ENCODE measurements at places on chromosomes 13 and 19.

- DNase-seq = peak; percentile 2
These were observed 144.4 kb downstream of the DIAPH3 start for GRCh38 chr13:60019119-60019993.

- DNase-seq = no peak
These were observed 8.2 kb upstream of the ZNF77 start for GRCh38 chr19:2952953-2953481.

GRCh38 chr13:83621765-83622421, 260.4 kb downstream of the SLITRK1 start:
- no peak for DNase-seq

DNA sequence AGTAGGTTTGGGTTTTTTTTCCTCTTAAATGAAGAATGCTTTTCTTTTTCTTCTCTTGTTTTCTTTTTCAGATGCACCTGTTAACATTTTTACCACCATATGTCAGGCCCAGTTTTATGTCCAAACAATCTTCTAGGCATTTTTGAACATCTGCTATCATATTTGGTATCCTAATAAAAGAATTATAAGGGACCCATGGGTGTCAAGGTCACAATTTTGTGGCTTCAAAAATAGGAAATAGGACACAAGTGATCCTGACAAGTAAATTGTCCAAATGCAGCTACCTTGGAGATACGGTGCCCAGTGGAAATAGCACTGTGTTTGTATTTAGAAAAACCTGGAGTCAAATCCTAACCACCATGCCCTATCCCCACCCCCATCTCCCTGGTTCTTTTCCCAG, 270.3 kb downstream of the MZT1 start:
- DNase-seq = no peak

GRCh38 chr19:5831159-5831558, 8.3 kb downstream of the FUT6 start:
- DNase-seq = no peak

- DNase-seq = no peak
These were observed 14.7 kb downstream of the DCT start for GRCh38 chr13:94464771-94465170.

DNA sequence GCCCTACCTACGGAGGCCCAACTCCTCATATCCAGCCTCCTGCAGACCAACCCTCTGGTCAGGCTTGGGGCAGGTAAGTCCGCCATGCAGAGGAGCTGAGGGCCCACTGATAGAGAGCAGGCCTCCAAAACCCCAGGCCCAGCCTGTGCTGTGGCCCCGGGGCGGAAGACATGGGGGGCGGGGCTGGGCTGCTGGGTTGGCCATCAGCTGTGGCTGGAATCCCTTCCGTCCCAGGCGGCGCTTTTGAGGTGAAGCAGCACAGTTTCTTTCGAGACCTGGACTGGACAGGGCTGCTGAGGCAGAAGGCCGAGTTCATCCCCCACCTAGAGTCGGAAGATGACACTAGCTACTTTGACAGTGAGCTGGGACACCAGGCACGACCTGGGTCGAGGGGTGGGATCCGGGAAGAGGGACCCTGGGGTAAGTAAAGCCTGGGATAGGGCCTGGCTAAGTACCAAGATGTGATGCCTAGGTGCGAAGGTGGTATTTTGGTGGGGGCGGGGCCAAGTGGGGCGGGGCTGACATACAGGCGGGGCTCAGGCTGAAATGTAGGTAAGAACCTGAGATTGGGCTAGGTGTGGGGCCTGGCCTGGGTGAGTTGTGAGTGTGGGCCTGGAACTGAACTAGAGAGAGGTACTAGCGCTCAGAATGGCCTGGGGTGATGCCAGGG, 15.4 kb downstream of the DNASE2 start:
- no peak for DNase-seq

DNA sequence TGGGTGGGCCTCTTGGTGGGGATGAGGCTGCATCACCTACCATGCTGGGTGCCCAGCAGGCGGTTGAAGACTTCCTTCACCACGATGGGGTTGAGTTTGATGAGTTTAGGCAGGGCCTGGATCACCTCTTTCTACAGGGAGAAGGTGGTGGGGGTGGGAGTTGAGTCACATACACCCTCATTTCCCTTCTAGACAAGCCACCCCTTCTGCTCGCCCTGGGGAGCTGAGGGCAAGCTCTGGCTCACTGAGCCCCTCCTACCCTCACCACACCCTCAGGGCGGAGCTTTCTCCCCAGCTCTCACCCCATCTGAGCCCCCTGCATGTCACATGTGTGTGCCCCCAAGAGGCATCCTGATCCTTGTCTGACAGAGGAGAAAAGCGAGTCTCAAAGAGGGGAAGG, 7.6 kb upstream of the RSPH6A start:
- DNase-seq = no peak

GRCh38 chr13:94311893-94312292, 167.6 kb downstream of the DCT start:
- DNase-seq = no peak

DNA sequence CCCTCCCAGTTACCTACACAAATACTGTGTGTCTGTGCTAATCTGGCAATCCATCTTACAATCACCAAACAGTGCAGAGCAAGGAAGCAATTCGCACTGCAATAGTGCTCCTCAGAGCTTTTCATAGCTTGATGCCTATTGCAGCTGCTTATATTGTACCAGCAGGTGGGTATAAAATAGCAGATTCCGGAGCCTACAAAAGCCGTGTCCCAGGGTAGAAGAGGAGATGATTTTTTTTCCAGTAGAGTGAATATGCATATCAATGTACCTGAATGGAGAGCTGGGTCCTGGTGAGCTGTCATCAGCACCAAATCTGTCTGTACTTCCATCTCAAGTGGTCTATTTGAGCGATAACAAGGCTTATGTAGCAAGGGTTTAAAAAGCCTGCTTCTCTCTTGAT, 668.4 kb downstream of the DIAPH3 start:
- no peak for DNase-seq

GRCh38 chr19:6963244-6963852, 57.9 kb downstream of the MBD3L2B start:
- no peak for DNase-seq

- no peak for DNase-seq
These were observed 26.4 kb downstream of the C13orf46 start for GRCh38 chr13:113947311-113948033.

- no peak for DNase-seq
These were observed 60.2 kb downstream of the ITGBL1 start for GRCh38 chr13:101512650-101513049.

DNA sequence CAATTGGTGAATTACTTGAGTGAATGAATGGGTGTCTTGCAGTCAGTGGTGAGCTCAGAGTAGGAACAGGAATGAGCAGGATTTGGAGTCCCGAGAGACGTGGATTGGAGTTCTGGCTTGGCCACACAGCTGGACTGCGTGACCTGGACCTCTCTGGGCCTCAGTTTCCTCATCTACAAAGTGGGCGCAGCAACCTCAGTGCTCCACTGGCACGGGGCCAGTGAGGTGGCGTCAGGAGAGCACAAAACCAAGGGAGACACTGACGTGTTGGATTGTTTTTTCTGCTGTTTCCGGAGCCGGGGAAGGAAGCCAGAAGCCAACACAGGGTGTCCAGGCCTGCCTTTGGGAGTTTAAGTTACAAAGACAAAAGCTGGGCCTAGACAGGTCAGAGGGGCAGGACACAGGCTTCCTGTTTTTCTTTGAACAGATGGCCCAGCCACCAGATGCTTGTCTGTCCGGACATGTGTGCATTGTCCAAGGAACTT, 6.5 kb upstream of the DOCK6 start:
- no peak for DNase-seq

GRCh38 chr13:77876176-77876575, 42.5 kb downstream of the EDNRB start:
- no peak for DNase-seq

- no peak for DNase-seq
These were observed 431.7 kb downstream of the SLITRK1 start for GRCh38 chr13:83450591-83450990.

- no peak for DNase-seq
These were observed 30.1 kb downstream of the KLF12 start for GRCh38 chr13:74103970-74104555.

GRCh38 chr13:77489566-77490337, 45.8 kb upstream of the SCEL start:
- no peak for DNase-seq

- DNase-seq = no peak
These were observed 38.9 kb downstream of the IRS2 start for GRCh38 chr13:109747524-109747923.

DNA sequence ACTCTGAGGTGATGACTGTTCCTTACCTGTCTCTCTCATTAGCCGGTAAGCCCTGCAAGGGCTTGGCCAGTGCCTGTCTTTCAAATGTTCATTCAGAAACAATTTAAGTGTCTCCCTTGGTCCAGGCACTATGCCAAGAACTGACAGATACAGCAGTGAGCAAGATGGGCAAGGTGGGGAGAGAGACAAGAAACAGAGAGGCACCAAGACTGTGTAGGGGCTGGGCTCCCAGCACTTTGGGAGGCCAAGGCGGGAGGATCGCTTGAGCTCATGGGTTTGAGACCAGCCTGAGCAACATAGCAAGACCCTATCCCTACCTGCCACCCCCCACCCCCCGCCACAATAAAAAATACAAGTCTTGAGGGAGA, 1.3 kb upstream of the CCNE1 start:
- DNase-seq = no peak

DNA sequence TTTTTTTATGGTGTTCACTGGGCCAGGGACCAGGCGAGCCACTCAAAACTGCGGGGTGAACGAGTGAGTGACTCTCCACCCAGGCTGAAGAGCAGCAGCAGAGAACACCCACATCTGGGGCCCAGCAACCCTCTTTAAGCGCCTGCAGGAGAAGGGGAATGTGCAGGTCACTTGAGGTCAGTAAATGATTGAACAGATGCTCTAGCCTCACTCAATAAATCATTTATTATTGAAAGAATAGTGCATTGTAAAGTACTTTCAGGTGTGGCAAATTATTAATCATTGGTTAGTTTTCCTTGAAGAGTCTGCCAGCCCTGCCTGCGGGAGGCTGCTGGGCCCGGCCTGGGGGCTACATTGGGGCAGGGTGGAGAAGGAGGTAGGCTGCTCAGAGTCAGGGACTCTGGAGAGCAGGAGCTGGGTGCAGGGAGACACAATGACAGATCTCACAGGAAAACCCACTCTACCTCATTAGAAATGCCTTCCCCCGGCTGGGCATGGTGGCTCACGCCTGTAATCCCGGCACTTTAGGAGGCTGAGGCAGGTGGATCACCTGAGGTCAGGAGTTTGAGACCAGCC, 42.5 kb downstream of the ABCC4 start:
- no peak for DNase-seq

GRCh38 chr19:54464044-54464629, 559 bp upstream of the LENG9 start:
- DNase-seq = peak; percentile 77

GRCh38 chr13:31846961-31847752, 107.8 kb downstream of the RXFP2 start:
- no peak for DNase-seq

DNA sequence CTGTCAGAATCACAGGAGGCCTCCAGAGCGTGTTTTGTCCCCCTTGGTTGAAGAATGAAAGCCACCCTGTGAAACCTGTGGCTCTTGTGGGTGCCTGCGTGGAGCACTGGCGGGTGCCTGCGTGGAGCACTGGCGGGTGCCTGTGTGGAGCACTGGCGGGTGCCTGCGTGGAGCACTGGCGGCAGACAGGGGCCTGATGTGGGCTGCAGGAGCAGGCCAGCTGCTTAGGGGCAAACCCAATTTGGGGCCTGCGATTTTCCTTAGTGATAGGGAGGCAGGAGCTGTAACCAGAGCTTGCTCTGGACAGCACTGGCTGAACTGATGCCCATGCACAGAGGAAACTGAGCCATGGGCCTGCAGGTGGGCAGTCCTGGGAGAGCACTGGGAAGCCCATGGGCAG, 24.3 kb downstream of the ARHGEF7 start:
- DNase-seq = no peak

- DNase-seq = no peak
These were observed 36.7 kb upstream of the C13orf42 start for GRCh38 chr13:51147732-51148131.

GRCh38 chr13:41802043-41802683, 158.7 kb downstream of the VWA8 start:
- DNase-seq = no peak

DNA sequence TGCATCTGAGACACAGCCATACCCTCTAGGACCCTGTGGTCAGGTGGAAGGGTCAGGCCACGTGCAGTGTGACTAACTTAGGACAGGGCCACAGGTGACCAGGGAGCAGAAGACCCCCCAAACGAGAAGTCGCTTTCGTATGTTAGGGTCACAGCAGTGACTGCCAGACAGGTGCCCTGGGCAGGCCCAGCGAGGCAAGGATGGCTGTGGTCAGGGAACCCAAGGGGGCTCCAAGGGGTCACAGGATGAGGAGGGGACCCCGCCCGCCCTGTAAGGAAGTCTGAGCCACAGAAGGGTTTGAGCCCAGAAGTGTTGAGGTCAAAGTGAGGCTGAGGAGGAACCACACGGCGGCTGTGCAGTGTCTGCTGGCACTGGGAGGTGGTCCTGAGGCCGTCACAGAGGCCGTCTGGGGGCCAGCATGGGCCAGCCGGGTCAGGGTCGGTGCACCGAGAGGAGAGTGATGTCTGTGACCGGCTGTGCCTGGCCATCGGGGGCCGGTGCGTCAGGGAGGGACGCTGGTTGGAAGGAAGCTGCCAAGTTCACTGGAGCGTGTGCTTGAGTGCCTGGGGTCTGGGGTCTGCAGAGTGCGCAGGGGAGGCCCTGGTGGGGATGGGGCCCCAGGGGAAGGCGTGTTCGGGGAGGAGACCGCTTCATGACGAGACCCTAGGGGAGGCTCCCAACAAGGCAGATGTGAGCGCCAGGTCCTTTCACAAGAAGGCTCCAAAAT, 24.8 kb upstream of the TMEM255B start:
- DNase-seq = no peak

- no peak for DNase-seq
These were observed 89.1 kb downstream of the WASF3 start for GRCh38 chr13:26646603-26647002.

DNA sequence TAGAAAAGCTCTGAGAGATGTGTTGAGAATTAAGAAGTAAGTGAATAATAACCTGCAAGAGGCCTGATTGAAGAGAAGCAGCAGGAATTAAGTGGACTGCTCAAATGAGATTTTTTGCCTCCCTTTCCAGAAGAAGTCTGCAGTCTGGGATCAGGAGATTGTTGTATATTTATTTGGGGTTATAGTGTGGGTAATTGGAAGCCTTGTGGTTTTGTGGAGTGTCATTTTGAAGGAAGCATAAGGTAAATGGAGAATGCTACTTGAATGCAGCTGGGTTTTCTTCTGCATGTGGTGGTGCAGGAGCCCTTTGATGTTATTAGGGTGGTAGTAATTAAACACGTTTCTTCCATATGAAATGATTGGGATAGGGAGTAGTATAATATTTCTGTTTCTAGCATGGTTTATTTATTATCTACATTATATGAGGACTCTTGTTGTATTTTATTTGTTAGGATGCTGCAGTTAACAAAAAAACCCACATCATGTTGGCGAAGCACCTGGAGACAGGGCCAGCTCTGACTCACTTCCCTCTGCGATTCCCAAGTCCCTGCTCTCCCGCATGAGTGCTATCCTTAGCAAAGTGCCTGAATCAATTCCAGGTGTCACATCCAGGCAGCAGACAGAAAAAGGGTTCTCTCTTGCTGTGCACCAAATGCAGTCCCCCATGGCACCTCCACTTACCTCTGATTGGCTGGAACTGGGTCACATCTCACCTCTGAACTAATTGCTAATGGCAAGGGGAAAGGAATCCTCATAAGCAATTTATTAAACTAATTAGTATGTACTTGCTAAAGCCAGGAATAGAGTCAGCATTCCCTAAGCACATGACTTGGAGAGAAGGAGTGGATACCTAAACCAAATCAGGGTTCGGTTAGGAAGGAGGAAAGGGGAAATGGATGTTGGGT, 54.8 kb downstream of the DGKH start:
- DNase-seq = no peak

GRCh38 chr13:32278426-32278825, 36.7 kb downstream of the ZAR1L start:
- no peak for DNase-seq
